ENCODE measurements at places on chromosomes 7 and 10.

DNA sequence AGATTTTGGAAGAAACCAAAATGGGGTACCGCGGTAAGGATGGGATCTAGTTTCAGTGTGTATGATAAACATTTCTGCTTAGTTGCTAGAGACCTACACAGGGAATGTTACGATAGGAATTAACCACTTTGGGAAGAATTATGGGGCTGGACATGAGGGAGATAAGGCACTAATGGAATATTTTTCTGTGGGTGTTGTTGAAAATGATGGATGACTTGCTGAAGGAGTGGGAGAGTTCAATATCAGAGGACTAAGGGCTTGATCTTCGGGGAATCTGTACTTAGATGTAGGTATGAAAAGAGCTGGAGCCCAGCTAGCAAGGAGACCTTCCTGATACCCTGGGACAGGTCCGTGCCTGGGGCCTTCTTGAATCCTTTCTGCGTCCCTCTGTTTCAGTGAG, 303.7 kb downstream of the EXOC4 start:
- no peak for DNase-seq

- no peak for DNase-seq
Observed at GRCh38 chr10:33832124-33832787, 497.8 kb upstream of the NRP1 start.

DNA sequence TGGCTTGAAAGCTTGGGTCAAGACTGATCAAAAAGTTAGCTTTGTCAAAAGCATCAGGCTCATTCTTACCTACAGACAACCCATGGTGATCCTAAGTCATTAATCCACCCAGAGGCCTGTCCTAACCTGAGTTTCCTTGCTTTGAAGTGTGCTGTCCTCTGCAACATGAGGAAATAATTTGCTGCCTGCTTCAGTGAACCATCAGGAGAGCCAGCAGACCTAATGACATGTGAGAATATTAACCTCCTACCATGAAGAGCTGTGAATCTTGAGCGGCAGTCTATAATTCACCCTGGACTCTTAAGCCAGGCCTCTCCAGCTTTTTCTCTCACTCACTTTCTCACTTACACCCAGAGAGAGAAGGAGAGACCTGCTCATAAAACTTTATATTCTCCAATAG, 590.0 kb downstream of the LRMDA start:
- DNase-seq = no peak

GRCh38 chr7:96330193-96330592, 8.3 kb upstream of the SLC25A13 start:
- no peak for DNase-seq

DNA sequence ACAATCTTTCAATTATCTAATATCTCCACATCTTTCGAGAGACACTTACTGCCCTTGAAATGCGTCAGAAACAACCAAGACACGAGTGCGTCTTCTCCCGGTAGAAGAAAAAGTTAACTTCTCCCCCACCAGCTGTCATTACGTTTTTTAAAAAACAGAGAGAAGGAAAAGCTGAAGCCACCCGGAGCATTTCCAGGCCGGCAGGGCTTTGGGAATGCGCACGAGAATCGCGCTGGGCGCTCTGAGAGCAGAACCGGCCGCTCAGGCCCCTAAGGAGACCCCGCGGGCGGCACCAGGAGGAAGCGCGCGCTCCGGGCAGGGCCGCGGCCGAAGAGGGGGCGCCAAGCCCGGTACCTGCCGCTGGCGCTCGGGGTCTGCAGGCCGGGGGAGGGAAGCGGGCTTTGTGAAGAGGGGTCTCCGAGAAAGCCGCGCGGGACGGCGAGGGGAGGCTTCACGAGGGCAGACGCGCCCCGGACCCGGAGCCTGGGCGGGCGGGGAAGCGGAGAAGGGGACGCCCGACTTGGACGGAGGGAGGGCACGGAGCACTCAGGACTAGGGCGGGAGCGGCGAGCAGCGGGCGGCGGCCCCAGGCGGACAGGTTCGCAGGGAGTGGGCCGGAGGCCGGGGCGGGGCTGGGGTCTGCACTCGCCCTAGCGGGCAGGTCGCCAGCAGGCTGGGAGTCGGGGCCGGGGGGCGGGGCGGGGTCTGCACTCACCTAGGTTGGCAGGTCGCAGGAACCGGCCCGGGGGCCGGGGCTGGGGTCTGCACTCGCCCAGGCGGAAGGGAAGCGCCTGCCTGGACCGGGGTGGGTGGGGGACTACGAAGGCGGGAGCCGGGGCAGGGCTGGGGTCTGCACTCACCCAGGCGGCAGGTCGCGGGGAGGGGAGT, 932 bp downstream of the ESYT2 start:
- no peak for DNase-seq

- no peak for DNase-seq
Observed at GRCh38 chr10:59575269-59575668, 134.4 kb downstream of the SLC16A9 start.

DNA sequence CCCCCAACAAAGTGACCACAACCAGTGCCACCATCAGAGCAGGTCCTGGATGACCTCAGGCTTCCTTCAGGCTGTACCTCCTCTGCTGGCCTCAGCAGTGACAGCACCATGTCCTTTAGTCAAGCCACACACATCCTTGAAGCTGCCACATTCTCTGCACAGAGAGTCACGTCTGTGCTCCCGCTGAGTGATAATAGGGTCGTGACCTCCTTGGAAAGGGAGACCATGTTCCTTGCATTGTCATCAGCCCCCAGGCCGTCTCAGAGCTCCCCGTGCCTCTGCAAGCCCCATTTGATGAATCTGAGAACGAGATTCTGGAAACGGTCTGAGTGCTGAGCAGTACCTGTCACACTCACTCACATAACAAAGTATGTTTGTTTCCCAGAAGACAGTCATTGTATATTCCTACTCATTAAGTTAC, 106.5 kb upstream of the PRR15 start:
- no peak for DNase-seq

GRCh38 chr7:131039836-131040235, 287.8 kb upstream of the MKLN1 start:
- DNase-seq = no peak

DNA sequence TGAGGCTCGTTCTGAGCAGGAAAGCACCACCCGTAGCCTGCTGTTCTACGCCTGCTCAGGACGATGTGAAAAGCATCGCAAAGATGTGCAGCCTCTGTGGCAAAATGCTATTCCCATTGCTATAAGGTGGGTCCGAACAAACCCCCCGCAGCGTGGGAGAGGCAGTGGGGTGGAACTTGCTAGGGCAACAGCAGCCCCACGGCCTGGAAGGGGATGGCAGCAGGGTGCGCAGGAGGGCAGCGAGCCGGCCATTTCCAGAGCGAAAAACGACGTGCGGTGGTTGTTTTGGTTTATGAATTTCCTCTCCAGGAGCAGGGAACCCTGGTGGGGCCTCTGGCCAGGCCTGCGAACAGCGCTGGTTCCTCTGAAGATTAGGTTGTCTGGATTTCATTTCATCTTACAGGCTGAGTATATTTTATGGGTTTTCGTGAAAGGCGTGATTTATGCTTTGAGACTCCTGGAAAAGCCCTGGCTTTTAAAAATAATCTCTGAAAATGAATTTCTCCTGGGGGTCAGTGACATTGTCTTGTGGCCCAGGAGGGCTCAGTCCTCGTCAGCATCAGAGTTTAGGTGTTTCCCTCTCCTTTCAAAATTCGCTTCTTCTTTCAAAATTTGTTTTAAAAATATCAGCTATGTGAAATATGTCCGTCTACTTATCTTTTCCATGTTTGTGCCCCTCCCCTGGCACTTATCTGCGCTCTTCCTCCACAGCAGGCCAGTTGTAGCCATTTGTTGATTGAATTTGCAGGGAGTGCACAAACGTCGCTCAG, 42.3 kb upstream of the UBE3C start:
- DNase-seq = no peak

DNA sequence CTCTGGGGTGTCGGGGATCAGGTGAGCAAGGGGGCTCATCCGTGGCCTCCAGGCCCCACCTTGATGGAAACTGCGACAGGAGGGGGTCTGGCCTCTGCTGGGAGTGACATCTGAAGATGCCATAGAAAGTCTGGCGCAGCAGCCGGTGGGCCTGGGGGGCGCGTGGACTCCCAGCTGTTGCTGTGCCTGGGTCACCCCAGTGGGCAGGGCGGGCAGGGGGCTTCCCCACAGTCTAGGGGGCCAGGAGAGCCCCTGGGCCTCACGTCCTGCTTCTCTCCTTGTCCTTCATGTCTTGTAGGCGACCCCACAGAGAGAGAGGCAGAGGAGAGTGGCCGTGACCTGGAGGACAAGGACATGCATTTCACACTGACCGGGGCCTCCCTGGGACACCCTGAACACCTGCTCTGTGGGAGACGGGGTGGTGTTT, 450.5 kb downstream of the DNAJB6 start:
- no peak for DNase-seq

GRCh38 chr7:33191340-33191739, 62.0 kb downstream of the BBS9 start:
- peak; percentile 14 for DNase-seq

- DNase-seq = no peak
Observed at GRCh38 chr10:1198453-1199344, 142.5 kb downstream of the WDR37 start.

DNA sequence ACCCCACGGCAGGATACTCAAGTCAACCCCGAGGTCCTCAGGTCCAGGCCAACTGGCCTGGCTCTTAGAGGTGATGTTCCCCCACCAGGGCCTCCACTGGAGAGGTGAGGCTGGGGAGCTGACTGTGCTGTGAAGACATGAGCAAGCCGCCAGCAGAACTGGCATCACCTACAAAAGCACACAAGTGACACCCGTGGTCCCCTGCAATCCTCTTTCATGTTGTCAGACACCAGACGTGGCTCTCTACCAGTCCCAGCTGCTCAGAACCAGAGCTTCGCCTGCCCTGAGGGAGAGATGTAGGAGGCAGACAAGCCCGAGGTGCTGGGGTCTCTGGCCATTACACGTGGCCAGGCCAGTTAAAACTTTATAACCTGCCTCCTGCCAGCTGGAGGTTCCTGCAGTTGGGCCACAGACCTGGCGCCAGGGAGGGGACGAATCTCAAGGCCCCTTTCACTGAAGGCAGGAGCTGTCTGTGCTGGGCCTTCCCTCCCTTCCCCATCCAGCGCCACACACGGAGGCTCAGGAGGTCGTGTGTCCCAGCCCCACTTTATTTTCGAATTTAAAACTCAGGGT, 2.2 kb downstream of the COMTD1 start:
- no peak for DNase-seq

- DNase-seq = no peak
Observed at GRCh38 chr10:122304054-122304579, 33.0 kb downstream of the BTBD16 start.

DNA sequence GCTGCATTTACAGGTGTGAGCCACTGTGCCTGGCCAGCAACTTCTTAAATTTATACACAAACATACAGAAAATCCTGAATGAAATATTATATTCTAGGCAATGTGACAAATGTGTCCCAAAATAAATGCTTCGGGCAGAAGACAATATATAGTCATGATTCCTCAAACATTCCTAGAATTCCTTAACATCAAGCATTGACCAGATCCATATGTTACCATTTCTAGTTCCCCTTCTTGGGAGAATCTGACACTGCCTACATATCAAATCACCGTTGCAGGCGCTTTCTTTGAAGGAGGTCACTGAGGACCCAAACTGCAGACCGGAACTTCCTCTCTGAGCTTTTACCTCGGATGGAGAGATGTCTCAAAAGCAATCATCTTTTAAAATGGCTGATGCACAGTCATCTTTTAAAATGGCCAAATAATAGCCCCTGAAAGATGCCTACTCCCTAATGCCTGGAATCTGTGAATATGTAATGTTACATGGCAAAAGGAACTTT, 323.5 kb downstream of the PHF14 start:
- DNase-seq = no peak

GRCh38 chr10:456486-456885, 233.0 kb downstream of the DIP2C start:
- no peak for DNase-seq

DNA sequence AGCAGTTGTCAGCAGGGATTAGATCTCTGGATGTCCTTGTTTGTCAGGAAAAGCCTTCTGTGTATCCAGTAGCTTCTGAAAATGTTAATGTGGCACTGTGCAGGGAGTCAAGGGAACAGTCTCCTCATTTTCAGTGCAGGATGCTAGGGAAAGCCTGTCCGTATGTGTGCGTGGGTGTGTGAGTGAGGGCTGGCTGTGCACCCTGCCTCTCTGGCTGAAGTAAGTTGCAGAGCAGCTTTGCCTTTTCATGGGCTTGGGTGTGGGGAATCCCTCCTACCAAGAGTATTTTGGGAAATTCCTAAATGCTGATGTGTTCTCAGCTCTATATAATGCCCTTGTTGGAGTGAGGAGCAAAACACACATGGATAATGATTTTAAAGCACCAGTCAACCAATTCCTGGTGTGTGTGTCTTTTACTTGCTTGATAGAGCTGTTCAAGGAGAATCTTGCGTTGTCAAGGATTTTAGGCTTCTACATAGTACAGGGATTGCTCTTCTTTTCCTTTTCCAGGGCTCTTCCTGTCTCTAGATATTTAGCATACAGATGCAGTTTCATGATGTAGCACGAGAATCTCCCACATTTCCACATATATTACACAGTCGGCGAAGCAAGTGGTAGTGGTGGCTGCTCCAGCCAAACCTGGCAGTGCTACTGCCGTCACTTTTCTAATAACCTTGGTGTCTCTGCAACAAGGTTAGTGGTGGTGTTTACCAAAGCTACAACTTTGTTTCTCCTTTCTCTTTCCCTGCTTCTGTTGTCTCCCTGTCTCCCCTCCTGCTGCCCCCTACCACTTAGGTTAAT, 92.8 kb downstream of the MCU start:
- DNase-seq = no peak

GRCh38 chr7:25060487-25061055, 64.5 kb downstream of the CYCS start:
- no peak for DNase-seq

GRCh38 chr10:102421757-102422512, 1.3 kb downstream of the FBXL15 start:
- DNase-seq = no peak

- no peak for DNase-seq
Observed at GRCh38 chr10:25157650-25158049, 17.2 kb upstream of the GPR158 start.

DNA sequence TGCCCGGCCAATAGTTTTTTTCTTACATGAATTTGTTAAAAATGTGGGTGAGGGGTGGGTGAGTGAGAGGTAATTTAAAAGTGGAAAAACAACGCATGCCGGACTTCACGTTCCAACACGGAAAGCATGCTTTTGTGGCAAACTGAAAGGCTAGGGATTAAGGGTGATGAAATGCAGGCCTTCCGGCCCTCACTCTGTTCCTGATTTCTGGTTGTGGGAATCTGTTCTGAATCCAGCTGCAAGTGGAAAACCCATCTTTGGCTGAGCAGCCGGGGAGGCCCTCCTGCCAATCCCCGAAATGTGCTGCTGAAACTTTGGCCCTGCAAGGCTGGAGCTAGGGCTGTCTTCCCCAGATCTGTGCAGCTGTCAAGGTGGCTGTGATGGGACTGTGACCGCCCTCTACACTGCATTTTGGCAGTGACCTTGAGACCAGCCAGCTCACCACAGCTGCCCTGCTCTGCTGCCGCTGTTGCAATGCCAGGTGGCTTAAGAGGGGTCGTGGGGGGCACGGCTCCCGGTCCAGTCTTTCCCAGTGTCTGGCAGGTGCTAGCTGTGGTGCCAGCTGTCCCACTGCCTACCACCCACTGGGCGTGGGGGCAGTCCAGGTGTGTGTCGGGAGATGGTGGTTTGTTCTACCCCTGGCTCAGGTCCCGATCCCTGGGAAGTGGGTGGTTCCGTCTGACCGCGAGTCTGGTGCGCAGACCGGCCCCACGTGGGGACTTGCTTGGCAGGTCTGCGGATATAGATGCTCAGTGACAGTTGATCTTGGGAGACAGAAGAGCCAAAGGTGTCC, 39.0 kb downstream of the TET1 start:
- no peak for DNase-seq

- DNase-seq = no peak
Observed at GRCh38 chr10:112421731-112422130, 25.0 kb downstream of the ZDHHC6 start.
